ENCODE measurements at places on chromosomes 5 and 9.

GRCh38 chr5:15634591-15635288, 134.8 kb downstream of the FBXL7 start:
- no peak for DNase-seq

DNA sequence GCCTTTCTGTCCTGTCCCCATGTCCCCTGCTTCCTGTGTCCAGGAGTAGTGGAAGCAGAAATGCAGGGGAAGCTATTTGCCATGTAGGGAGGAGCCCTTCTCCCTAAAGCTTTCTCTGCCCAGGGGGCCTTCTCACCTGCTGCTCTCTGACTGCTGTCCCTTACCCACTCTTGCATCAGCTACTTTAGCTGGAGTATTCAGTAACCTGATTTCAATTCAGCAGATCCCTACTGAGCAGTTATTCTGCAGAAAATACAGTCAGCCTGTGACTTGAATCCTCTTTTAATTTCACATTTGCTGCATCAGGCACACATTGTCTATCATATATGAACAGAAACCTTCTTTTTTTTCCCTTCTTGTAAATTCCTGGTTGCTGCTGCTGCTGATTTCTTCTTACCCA, 90.4 kb downstream of the MVB12B start:
- DNase-seq = no peak

DNA sequence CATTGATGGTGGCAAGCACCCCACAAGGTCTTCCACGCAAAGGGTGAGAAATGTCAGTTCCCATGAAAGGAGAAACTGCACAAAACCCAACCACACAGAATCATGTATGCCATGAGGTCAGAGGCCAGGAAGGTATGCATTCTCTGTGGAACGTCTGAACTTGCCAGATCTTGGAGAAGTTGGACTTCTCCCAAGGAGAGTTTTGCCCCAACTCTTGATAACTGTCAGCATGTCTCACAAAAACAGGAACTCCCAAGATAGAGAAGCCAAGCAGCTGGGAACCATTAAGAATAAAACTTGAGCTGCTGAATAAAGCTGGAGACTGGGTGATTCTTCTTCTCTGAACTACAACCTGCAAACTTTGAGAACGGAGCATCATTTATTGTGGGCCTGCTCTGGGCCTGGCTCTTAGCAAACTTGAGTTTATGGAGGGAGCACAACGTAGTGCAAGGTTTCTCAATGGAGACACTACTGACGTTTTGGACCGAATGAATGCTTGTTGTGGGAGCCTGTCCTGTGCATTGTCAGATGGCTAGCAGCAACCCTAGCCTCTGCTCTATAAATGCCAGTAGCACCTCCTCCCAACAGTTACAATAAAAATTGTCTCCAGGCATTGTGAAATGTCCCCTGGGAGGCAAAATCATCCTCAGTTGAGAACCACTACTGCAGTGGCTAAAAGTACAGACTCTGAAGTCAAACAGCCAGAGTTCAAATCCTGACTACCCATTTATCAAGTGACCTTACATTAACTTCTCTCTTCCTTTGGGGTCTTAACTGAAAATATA, 193.5 kb downstream of the ACTL7B start:
- DNase-seq = no peak

- DNase-seq = no peak
These were observed 540.5 kb downstream of the KCTD16 start for GRCh38 chr5:144711172-144711571.

- no peak for DNase-seq
These were observed 24.4 kb upstream of the SMAD5 start for GRCh38 chr5:136108180-136108611.

- no peak for DNase-seq
These were observed 59.4 kb downstream of the ANKH start for GRCh38 chr5:14812166-14812565.

DNA sequence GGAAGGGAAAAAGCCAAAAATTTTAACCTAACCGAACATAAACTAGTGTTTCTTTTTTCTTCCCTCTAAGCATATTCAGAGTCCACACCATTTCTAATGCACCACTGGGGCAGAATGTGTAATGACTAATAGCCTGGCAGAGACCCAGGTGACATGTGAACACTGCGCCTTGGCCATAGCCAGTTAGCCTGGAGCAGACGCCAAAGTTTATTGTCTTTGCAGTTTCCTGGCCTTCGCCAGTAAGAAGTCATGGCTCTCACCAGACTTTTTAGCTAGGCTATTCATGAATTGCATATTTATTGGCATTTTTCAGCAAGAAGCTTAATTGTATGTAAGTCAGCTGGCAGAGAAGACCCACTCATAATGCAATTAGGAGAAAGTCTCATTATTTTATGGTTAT, 182.8 kb upstream of the SLC27A6 start:
- DNase-seq = peak; percentile 76

- no peak for DNase-seq
These were observed 22.8 kb upstream of the ARAP3 start for GRCh38 chr5:141704782-141705297.

GRCh38 chr9:89502038-89502601, 4.2 kb upstream of the SEMA4D start:
- DNase-seq = no peak
